ENCODE measurements at places on chromosomes 3 and 15.
A peak's percentile ranks its signal among the peaks of the same experiment; 100 is the strongest.

GRCh38 chr15:83658430-83659416 is 4.8 kb downstream of the ADAMTSL3 start:
- no peak for DNase-seq

GRCh38 chr15:65329984-65330735 is 25.7 kb downstream of the RNU5B-1 start:
- DNase-seq, result no peak

DNA sequence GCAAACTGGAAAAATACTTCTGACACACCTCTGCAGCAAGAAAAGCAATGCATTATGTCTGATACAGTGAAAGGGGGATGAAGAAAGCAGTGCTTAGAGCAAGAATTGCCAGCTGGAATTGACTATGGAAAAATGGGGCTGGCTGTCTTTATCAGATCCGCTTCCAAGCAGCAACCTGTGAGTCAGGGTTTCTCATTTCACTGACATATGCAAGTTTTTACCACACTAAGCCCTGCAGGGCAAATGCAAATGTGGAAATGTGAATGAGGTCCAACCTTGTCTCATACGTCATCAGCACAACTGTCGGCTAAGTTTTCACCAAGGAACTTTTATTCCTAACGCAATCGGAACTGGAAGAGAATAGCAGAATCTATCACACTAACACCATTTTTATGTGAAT is 172.5 kb upstream of the GADL1 start:
- DNase-seq, result no peak

- no peak for DNase-seq
These were observed 50.3 kb upstream of the PPP2R3A start for GRCh38 chr3:135915206-135915605.

GRCh38 chr15:29756358-29757267 is 65.7 kb downstream of the TJP1 start:
- DNase-seq, result no peak

- DNase-seq, result no peak
These were observed 58.6 kb downstream of the TMOD3 start for GRCh38 chr15:51887887-51888592.

DNA sequence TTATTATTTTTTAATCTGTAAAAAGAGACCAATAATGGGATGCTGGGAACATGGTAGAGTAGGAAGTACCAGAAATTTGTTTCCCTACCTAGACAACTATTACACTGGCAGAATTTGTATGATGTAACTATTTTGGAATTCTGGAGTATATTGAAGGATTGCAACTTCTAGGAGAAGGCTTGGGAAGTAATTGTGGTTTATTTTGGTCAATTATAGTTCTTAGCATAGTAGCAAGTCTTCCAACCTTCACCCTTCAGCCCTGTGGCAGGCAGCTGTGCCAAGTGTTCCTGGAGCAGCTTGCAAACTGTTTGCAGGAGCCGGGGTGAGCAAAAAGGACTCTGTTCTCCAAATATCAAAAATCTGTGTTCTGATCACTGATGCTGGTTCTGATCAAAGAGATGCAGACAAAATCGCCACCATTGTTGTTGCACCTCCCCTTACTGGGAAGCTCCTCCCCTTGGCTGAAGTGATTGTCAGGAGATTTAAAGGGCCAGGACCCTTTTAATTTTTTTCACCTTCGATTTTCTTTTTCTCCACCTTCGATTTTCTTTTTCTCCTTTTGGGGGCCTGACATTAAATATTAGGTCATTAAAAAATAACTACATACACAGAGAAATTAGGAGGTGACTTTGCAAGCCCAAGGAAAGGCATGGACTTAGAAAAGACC is 363.3 kb downstream of the SLC9A9 start:
- no peak for DNase-seq

DNA sequence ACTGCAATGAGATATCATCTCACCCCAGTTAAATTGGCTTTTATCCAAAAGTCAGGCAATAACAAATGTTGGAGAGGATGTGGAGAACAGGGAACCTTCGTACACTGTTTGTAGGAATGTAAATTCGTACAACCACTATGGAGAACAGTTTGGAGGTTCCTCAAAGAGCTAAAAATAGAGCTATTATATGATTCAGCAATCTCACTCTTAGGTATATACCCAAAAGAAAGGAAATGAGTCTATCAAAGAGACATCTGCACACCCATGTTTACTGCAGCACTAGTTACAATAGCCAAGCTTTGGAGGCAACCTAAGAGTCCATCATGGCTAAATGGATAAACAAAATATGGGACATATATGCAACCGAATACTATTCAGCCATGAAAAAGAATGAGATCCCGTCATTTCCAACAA is 68.0 kb upstream of the HES1 start:
- DNase-seq, result no peak

GRCh38 chr3:16476636-16477035 is 36.9 kb downstream of the RFTN1 start:
- no peak for DNase-seq

- no peak for DNase-seq
These were observed 167.1 kb downstream of the ARRDC4 start for GRCh38 chr15:98127586-98127985.

DNA sequence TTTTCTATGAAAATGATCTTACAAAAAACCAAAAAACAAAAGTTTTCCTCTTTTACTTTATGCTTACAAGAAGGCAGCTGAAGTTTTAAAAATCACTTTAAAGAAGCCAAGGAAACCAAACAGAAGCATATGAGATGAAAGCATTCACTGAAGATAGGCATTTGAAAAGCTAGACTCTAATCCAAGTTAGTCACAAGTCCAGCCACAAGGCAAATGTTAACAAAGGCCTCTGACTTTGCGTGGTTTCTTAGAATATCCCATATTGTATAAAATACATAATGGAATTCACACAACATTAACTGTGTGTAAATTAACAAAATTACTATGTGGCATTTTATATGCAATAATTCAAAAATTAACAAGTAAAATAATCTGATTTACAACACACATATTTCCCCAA is 17.7 kb downstream of the MRPL3 start:
- DNase-seq, result no peak

- DNase-seq, result no peak
These were observed 89.9 kb upstream of the MEF2A start for GRCh38 chr15:99475754-99476412.

DNA sequence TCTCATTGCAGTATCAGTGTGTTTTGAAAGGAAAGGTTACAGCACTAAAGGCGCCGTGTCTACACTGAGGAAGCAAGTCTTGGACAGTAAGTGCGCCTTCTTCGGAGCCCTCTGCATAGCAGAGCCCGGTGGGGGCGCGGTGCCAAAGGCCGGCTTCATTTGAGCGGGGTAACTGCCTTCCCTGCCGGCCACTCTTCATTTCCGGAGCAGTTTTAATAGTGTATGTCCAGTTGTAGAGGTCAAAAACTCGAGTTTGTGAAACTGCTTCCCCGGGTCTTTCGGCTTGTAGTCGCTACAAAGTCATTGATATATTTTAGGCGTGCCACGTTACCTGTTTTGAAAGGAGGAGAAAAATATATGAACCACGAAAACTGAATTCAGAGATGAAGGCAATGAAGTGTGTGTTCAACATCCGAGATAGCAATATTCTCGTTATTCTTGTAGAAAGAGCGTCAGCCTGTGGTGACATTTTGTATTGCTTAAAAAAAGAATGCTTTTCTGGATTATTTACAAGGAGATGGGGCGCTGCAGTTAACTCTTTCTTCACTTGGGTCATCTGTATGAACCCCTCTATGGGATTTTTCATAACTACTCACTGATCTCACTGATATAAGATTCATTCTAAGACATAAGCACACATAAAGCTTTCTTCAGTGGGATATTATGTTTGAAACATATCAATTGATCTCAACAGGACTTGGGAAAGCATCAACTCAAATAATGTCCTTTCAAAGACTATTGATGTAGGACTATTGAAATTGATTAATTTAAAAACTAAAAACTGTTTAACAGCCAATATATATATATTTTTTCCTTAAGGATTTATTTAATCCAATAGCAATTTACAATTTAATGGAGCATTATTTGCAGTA is 3.0 kb downstream of the ALCAM start:
- peak; percentile 70 for DNase-seq

DNA sequence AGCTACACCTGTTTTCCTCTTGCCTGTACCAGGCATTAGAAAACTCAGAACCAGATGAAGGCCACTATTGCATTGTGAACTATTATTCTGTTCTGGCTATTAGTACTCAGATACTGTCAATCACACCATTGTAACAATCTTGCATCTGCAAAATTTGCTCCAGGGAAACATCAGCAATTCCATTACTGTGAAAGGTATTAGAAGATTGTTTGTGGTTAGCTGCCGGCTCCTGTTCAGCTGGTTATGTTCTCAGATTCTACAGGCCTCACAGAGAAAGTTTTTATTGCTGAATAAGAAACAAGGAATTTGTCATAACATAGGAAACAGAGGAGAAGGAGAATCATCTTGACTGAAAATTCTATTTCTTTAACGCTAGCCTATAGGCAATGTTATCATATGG is 179.9 kb downstream of the PLOD2 start:
- no peak for DNase-seq

DNA sequence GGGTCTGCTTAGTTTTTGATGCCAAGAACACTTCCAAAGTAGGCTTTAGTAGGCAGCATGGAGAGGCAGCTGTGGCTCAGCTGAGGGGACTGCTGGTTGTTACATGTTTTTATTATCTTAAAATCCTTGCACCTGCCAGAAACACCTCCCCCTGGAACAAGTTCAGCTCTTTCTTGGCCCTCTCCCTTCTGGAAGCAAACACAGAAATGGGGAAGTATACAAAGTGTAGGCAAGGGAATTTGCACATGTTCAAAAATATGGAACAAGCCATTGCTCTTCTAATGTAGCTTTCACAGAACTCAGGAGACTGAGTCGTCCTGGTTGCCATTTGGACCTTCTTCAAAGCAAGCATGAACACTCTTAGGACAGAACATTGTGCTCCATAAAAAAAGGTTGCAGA is 169.1 kb upstream of the SEMA6D start:
- no peak for DNase-seq

- DNase-seq, result no peak
These were observed 41.0 kb downstream of the FLNB start for GRCh38 chr3:58049143-58049785.

- DNase-seq, result peak; percentile 12
These were observed 27.9 kb downstream of the GTPBP8 start for GRCh38 chr3:113018536-113019181.

DNA sequence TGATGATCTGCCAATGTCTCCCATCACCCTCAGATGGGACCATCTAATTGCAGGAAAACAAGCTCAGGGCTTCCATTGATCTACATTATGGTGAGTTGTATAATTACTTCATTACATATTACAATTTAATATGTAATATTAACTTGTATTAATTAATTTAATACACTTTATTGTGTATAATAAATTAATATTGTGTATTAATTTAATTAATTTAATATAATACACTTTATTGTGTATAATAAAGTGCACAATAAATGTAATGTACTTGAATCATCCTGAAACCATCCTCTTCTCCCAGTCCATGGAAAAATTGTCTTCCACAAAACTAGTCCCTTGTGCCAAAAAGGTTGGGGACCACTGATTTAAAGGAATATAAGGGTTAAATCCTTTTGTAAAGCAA is 123.4 kb downstream of the FBN1 start:
- DNase-seq, result no peak

DNA sequence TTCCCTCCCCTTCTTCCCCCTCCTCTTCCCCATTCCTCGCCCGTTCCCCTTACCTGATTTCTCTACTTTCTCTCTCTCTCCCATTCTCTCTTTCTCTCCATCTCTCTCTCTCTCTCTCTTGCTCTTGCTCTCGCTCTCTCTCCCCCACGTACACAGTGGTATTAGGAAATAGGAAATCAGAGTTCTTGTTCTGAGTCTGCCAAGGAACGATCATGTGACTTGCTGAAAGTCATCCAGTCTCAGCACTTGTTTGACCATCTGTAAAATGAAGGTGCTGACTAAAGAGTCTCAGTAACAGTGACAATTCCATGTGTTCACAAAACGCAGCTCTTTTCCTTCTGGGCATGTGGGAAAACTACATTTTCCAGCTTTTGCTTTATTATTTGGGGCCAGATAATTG is 445.0 kb upstream of the TGFBR2 start:
- no peak for DNase-seq

GRCh38 chr15:64045774-64046420 is 388 bp downstream of the DAPK2 start:
- DNase-seq, result no peak

- no peak for DNase-seq
These were observed 46.8 kb downstream of the LIPC start for GRCh38 chr15:58478579-58478978.

- no peak for DNase-seq
These were observed 51.6 kb downstream of the ACAD9 start for GRCh38 chr3:128931046-128931445.

- no peak for DNase-seq
These were observed 62.6 kb upstream of the SCN10A start for GRCh38 chr3:38878646-38879045.

- DNase-seq, result no peak
These were observed 87.1 kb downstream of the GABRG3 start for GRCh38 chr15:27057904-27058645.

DNA sequence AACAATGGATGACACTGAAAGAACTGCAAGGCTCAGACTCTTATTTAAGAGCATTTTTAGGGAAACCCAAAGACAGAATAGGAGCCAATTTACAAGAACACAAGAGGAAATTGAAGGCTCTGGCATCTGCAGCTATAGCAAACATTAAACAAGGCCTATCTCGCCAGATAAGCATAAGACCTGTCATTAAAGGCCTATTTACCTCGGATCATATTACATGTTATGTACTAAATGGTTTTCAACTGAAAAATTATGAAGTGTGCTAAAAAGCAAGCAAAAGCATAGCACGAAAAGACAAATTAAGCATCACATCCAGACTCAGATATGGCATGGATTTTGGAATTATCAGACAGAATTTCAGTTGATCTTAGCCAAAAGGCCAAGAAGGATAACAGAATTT is 617.1 kb downstream of the SQOR start:
- peak; percentile 82 for DNase-seq

DNA sequence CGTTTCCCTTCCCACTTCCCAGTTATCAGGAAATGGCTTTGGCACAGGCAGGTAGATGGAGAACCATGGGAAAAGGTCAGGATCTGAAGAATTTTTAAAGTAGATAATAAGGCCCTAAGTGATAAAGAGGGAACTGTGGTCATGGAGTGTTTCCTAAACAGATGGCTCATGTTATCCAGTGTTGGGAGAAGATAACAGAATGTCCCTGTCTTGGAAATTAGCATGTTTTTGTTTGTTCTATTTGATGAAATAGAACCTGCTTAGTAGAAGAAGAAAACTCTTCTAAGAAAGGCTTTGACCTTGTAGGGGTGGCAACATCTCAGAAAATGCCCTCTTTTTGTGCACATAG is 8.8 kb downstream of the LRRC3B start:
- no peak for DNase-seq

DNA sequence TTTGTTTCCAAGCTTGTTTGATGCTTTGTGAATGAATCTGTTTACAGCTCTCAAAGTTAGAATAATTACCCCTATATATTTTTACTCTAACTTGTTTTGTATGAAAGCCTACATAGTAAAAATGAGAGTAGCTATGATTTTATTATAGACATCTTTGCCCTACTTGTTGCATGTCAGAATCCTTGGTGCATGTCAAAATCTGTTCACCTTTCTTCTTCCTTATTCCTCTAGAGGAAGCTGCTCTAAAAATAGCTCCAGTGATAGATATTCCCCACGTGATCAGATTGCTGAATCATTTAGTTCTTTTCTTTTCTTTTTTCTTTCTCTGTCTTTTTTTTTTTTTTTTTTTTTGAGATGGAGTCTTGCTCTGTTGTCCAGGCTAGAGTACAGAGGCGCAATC is 39.8 kb downstream of the LRRC49 start:
- no peak for DNase-seq

GRCh38 chr3:66268864-66269263 is 48.1 kb downstream of the SLC25A26 start:
- no peak for DNase-seq

- no peak for DNase-seq
These were observed 75.0 kb downstream of the MAGEF1 start for GRCh38 chr3:184636741-184637316.

Data from NCI-H1436 (cell line).